ENCODE measurements at places on chromosomes 3 and 15.

GRCh38 chr3:42376344-42376798, 34.0 kb downstream of the LYZL4 start:
- peak; percentile 59 for DNase-seq

GRCh38 chr15:36185438-36185837, 394.0 kb upstream of the CDIN1 start:
- DNase-seq = no peak

GRCh38 chr15:67185621-67186225, 68.7 kb downstream of the AAGAB start:
- DNase-seq = peak; percentile 63

- no peak for DNase-seq
Measured at GRCh38 chr3:15754047-15754446, 43.7 kb downstream of the ANKRD28 start.

- DNase-seq = no peak
Measured at GRCh38 chr15:71226536-71227455, 111.5 kb downstream of the THSD4 start.

GRCh38 chr15:42042602-42043400, 22.0 kb upstream of the PLA2G4E start:
- no peak for DNase-seq

GRCh38 chr15:41984622-41985021, 12.3 kb upstream of the EHD4 start:
- DNase-seq = no peak

DNA sequence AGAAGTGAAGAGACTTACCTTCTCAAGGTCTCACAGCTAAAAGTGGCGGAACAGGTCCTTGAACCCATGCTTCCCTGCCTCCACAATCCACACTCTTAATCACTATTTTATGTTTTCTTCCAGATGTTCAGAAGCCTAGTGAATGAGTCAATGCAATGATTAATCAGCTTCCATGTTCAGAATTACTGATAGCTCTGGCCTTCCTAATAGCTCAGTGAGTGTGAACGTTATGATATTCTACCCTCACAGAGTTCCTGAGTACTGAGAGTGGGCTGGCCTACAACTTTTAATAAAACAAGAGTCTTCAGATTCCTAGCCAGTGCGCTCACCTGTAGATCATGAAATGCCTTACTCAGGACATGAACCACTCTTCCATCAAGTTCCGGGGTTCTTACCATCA, 443.0 kb upstream of the ADAMTS9 start:
- no peak for DNase-seq

DNA sequence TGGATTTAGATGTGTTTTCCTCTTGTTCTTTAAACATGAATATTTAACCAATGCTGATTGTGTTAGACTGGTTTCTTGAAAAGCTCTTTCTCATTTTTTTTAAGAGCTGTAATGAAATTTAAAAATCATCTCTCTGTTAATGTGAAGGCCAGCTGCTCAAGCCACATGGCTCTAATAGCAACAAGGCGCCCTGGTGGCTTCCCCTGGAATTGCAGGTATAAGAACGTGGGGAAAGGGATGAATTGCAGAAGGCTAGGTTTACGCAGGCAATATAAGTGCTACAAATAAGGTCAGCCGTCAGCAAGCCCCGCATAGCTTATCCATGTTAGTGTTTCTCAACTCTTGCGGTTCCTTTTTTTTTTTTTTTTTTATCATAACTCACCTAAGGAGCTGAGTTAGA, 108.5 kb downstream of the SAMMSON start:
- DNase-seq = no peak

- no peak for DNase-seq
Measured at GRCh38 chr3:109900783-109901182, 563.4 kb upstream of the DPPA4 start.

DNA sequence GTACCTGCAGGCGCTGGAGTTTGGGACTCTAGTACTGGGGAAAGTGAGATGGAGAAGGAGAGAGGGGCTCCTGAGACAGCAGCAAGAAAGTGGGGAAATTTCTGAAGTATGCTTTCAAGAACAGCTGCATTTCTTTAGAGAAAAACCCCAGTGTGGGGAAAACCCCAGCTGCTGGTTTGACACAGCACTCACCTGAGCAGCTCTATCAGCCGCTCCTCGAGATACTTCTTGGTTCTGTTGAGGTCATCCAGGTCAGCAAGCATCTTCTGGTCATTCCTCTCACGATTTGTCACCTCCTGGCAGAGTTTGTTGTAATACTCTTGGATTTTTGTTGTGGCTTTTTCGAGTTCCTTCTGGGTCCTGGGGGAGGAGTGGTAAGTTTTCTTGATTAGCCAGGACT, 18.8 kb downstream of the CXCR6 start:
- DNase-seq = no peak

GRCh38 chr3:143187111-143187510, 67.5 kb downstream of the CHST2 start:
- DNase-seq = no peak

GRCh38 chr3:21013566-21013965, 737.4 kb downstream of the ZNF385D start:
- no peak for DNase-seq

DNA sequence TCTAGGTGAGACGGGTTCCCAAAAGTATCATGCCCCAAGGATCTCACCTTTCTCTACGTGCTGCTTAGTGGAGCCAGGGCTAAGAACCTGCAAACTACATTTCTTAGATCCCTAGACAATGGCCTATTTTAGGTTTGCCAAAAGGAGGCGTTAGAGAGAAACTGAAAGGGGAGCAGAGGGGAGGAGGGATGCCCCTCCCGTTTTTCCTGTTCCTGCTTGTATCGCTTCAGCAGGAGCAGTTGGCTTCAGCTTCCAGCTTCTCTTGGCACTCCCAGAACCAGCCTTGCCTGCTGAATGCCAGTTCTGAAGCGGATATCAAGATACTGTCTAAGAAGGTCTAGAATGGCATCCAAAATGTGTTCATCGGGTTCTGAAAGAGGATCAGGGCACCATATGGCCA, 58.4 kb upstream of the ABHD17C start:
- DNase-seq = no peak

DNA sequence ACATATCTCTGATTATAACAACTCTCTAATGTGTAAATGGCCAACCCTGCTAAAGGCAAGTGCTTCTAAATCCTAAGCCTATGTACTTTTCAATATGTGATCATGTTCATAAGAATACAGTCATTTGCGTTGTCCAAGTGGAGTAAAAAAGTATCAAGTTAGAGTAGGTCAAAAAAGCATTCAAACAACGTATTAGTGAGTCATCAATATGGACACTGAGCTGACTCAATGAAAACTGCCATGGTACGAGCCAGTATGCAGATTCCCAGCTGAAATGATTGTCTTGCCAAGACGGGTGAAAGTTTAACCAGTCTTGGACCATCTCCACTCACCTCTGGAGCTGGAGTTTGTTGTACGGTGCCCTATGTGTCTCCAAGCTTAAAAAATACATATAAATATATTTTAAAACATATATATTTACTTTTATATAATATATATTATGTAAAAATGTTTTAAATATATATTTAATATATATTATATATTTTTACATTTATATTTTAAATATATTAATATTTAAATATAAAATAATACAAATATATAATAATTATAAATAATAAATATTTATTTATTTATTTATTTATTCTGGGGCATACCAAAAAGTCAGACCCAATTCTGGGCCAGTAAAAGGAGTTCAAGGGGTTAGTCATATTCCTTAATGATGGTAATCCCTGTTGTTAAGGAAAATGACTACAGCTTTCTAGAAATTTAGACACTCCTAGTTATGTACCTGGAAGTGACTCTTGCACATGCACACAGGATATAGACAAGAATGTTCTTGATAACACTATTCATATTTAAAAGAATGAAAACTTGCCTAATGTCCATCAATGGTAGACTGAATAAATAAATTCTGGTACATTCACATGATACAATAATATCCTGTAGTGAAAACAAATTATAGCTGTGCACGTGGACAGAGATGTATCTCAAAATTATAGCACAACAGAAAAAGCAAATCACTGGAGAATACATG, 27.2 kb downstream of the PLSCR4 start:
- DNase-seq = no peak

DNA sequence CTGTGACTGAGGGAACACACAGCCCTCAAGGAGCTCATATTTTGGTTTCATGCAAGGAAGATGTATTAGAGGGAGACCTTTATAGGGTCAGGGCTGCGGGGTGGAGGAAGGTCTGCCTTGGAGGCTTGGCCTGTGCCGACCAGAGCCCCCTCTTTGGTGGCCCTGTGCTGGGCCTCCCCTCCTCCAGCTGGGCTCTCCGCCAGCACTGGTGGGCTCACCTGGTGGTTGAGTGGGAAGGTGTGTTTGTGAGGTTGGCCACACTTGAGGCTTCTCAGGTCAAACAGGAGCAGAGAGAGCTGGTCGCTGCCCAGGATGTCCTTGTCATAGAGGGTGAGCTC, 2.6 kb downstream of the PLA2G4F start:
- DNase-seq = no peak

DNA sequence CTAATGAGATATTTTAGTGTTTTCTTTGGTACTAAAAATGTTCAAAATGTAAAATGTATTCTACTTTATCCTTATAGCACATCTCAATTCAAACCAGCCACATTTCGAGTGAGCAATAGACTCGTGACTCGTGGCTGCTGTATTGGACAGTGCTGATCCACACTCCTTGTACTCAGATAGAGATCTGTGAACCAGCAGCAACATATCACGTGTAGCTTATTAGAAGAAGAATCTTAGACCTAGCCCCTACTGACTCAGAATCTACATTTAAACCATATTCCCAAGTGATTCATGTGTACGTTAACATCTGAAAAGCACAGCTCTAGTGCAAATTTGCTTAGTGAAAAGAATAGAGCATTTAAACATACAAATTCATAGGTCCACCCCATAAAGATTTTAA, 130.9 kb downstream of the IL1RAP start:
- DNase-seq = no peak

- DNase-seq = no peak
Measured at GRCh38 chr3:71893702-71894479, 108.9 kb upstream of the PROK2 start.

DNA sequence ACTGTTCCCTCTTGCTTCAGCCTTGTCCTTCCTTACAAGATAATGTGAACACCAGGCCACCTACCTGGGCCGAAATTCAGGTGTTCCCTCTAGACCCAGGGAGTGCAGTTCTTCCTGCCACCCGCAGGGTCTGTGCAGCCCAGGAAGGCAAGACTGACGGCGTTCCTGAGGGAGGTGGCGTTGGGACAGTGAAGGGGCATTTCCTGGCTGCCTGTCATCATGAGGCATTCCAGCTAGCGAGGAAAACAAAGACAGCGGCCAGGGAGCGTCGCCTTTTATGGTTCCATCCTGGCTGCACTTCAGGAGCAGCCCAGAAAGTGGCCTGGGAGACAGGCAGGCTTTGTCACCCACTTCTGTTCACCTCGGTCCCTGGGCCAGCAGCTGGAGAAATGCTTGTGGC, 84.8 kb upstream of the WNT5A start:
- no peak for DNase-seq

DNA sequence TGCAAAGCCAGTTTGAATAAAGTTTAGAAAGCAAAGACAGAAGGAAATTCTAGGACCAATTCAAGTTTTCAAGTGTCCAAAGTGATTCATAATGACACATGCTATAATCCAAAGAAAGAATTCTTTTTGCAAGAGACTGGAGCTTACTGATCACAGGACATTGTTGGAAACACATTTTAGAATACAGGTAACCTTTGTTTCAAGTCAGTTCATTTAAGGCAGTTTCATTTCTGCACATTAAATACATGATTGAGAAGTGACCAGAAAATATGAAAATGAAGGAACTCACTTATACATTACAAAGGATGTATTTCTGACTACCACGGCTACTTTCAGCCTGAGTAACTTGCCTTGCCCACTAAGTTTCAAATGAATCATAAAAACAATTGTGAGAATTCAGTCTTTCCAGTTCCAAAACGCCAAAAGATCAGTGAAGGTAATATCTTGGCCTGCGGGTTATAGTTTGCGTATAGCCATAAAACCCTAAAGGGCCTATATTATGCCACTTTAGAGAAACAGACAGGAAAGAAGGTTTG, 48.7 kb downstream of the PRICKLE2 start:
- DNase-seq = no peak

GRCh38 chr15:97115761-97116070, 785.2 kb downstream of the NR2F2 start:
- no peak for DNase-seq

DNA sequence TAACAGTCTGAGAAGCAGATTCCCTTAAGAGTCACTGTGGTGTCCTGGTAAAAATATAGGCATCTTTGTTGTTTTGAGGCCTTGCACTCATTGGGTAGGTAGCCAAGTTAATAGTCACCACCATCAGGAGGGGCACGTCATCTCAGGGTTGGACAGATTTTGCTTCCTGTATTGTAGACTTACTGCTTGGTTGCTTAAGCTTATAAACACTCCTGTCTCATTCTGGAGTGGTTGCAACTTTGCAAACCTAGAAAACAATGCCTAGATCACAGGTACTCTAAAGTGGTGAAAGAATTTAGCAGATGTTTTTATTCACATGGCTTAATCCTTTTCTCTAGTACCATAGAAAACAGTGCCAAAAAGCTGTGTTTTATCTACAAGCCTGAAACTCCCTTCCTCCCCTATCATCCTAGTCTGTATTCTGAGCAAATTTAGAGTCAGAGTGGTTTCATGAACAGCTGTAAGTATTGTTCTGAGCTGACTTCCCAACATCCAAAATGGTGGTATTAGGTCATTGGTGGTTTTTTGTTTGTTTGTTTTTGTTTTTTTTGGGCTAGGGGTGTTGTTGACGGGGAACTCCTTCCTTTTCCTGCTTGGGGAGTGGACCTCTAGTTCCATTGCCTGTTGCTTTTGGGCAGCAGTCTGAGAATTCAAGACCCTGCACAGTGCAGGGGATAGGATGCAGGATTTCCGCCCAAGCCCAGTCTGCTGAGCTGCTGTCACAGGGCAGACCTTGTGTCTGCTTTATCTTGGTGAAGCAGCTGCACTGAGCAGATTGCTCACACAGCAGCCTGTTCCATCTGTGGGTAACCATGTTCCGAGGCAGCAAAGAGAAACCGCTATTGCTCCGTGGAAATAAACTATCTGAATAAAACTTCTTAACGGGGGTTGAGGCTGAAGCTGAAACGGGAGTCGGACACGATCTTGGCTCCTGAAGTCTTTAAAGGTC, 202.0 kb downstream of the AKAP13 start:
- peak; percentile 42 for DNase-seq

DNA sequence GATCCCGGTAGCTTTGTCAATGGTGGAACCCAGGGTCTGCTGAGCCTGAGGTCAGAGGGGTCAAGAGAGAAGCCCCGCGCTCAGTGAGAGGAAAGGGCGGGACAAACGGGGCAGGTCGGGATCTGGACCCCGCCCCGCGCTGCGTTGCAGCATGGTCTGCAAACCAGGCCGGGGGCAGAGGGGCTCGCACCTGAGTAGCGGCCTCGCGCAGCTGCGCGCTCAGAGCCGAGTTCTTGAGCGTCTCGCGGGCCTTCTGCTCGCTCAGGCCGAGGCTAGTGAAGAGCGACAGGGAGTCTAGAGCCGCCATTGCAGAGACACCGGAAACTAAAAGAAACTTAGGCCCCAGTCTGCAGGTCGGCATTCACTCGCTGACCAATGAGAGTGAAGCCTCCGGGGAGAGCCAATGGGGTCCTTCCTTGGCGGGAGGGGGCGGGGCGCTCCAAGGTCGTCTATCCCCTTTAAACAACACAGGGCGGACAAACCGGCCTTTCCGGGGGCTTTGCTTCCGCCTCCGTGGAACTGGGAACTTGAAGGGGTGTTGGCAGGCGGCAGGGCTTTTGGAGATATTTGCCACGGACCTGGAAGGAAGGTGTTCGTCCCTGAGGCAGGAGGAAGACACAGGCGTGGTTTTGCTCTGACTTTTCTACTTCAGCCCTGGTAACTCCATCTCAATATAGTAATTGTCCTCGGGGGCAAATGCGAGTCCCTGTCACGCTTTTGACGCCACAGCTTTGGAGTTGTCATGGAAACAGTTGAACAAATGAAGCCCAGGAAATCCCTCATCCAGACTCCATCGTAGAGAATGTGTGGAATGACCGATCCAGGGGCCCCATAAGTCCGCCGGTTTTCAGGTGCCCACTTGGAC, at the start of gene QARS1:
QARS1 (minus strand) TSS at position 331 of the 865 bp plus-strand sequence; CDS start at position 307, 24 bp downstream.
- DNase-seq = peak; percentile 86

Measured in HL-60 (cell line).